CD14-positive monocyte (primary cell): ENCODE measurements at places on chromosomes 1 and 21.

- DNase-seq: no peak
Measured at GRCh38 chr1:232505884-232506283, 124.0 kb downstream of the SIPA1L2 start.

DNA sequence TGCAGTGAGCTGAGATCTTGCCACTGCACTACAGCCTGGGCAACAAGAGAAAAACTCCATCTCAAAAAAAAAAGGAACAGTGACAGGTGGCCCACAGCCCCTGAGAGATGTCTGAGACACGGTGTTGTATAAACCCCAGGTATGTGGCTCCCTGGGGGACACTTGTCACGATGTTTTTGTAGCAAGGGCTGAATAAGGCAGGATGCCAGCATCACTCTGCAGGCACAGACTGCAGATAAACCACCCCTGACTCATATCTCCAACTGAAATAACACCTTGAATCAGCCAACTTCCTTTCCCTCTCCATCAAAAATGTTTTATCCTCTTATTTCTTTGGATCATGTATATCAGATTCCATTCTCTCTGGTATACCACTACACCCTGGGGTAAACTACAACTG lies 52.5 kb downstream of the NMNAT2 start:
- no peak for DNase-seq

- no peak for DNase-seq
Measured at GRCh38 chr1:38662126-38662525, 197.4 kb downstream of the RRAGC start.

GRCh38 chr1:223403184-223403815 lies 10.1 kb downstream of the CCDC185 start:
- no peak for DNase-seq

DNA sequence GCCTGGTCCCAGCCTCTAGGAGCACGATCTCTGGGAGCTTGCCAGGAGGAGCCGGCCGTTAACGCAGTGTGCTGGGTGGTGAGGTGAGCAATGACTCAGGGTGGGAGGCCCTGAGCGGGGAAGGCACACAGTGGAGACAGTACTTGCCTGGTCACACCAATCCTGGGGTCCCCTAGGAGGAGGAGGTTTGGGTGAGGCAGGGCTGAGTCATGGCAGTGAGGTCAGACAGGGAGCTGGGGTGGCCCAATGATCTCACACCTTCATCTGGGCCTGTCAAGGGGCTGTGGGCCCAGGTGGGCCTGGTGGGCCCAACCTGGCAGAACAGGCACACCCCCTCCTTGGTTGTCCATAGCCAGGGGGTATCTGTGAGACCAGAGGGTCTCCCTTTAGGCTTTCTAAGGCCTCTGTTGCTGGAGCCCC lies 8.6 kb upstream of the EDN2 start:
- no peak for DNase-seq

DNA sequence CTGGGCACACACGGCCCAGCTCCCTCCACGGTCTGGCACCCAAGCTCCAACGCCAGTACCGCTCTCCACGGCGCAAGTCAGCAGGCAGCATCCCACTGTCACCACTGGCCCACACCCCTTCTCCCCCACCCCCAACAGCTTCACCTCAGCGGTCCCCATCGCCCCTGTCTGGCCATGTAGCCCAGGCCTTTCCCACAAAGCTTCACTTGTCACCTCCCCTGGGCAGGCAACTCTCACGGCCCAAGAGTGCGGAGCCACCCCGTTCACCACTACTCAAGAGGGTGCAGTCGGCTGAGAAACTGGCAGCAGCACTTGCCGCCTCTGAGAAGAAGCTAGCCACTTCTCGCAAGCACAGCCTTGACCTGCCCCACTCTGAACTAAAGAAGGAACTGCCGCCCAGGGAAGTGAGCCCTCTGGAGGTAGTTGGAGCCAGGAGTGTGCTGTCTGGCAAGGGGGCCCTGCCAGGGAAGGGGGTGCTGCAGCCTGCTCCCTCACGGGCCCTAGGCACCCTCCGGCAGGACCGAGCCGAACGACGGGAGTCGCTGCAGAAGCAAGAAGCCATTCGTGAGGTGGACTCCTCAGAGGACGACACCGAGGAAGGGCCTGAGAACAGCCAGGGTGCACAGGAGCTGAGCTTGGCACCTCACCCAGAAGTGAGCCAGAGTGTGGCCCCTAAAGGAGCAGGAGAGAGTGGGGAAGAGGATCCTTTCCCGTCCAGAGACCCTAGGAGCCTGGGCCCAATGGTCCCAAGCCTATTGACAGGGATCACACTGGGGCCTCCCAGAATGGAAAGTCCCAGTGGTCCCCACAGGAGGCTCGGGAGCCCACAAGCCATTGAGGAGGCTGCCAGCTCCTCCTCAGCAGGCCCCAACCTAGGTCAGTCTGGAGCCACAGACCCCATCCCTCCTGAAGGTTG lies 97.6 kb downstream of the PIK3R3 start:
- DNase-seq: no peak

DNA sequence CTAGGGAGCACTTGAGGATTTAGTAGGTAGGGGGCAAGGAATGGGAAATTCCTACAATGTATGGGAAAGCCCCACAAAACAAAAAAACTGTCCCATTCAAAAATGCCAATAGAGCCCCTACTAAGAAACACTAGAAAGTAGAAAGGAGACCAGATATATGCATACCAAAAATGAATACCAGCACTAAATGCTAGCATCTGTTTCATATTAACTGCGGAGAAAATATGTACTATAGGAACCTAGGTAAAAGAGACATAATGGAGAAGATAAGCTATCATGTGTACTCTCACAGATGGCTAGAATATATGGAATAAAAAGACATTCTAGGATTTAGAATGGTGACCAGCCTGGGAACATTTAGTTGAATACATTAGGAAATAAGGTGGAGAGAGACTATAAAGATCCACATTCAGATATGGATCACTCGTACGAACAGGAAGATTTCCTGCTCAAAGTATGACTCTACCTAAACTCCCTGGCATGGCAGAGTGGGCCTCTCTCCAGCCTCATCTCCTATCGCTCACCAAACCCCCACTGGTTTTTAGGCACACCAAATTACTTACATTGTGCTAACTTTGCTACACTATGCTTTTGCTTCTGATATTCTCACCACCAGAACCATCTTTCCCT lies 18.3 kb downstream of the ZNHIT6 start:
- DNase-seq: no peak

GRCh38 chr1:41576620-41577019 lies 92.1 kb upstream of the EDN2 start:
- DNase-seq: no peak

DNA sequence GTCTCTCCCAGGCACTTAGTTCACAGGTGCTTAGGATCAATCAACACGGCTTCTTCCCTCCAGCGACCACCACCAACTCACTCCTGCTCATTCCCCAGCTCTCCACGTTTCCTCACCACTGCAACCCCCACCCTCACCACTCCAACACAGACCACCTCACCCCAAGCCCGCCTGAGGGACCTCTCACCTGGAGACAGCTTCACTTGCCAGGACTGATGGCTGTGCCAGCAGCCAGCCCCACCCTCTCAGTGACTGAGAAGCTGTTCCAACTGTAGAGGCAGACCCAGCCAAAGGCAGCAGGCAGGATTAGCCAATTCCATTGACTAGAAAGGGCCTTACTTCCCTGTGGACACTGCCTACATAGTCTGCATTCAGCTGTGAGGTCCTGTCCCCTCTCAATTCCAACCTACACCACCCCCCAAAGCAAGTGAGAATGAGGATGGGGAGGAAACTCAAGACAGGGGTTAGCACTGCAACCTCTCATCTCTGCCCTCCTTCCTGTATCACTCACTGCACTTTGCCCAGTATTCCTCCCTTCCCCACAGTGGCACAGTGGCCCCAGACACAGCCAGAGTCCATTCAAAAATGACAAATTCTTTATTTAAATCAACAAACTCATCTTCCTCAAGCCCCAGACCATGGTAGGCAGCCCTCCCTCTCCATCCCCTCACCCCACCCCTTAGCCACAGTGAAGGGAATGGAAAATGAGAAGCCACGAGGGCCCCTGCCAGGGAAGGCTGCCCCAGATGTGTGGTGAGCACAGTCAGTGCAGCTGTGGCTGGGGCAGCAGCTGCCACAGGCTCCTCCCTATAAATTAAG lies 7.6 kb downstream of the TAGLN2 start:
- DNase-seq: no peak

DNA sequence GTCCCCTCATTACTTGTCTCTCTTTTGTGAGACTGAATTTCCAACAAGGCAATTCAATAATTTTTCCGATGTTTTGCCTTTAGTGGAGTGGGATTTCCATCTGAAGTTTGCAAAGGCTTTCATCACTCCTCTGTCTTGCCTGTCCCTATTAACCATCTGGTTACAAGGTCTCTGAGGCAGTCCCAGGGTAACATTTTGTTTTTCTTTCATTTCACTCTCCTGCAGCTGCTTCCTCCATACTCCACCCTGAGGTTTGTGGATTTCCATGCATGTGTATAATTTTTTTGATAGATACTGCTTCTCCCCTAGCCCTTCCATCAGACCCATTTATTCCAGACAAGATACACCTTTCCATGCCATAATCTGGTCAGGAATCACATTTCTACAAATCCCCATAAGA lies 366.8 kb downstream of the PTBP2 start:
- DNase-seq: no peak

GRCh38 chr1:15667362-15667761 lies 16.8 kb upstream of the PLEKHM2 start:
- no peak for DNase-seq

GRCh38 chr21:26844258-26845065 lies 747 bp downstream of the ADAMTS1 start:
- no peak for DNase-seq

- DNase-seq: no peak
Measured at GRCh38 chr1:225464851-225465792, 37.3 kb upstream of the LBR start.

DNA sequence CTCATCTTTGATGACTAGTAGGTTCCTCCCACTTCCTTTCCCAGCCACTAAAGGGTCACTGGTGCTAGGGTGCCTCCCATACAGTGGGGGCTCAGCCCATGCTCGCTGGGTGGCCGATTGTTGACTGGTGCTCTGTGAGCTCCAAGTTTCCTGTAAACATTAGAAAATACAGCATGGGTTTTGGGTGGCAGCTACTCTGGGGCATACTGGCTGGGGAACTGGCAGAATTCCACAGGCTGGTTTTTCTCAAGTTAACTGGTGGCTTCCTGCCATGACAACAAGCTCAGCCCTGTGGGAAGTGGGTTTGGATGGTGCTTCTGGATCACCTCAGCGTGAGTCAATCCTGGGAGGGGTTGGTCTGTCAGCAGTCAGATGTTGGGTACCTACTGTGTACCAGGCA lies 28.7 kb upstream of the CRNN start:
- no peak for DNase-seq

GRCh38 chr21:45160198-45160597 lies 85.8 kb downstream of the ADARB1 start:
- no peak for DNase-seq

DNA sequence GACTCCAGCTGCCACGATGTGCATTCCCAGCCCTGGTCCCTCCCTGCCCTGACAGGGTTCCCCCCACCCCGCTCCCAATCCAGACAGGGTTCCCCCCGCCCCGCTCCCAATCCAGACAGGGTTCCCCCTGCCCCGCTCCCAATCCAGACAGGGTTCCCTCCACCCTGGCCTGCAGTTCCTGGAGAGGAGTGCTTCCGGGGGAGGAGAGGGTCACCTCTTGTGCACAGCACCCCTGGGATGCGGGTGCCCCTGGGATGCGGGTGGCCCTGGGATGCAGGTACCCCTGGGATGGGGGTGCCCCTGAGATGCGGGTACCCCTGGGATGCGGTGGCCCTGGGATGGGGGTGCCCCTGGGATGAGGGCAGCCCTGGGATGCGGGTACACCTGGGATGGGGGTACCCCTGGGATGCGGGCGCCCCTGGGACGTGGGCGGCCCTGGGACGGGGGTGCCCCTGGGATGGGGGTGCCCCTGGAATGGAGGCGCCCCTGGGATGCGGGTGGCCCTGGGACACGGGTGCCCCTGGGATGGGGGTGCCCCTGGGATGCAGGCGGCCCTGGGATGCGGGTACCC lies 36.7 kb upstream of the SLC19A1 start:
- no peak for DNase-seq

DNA sequence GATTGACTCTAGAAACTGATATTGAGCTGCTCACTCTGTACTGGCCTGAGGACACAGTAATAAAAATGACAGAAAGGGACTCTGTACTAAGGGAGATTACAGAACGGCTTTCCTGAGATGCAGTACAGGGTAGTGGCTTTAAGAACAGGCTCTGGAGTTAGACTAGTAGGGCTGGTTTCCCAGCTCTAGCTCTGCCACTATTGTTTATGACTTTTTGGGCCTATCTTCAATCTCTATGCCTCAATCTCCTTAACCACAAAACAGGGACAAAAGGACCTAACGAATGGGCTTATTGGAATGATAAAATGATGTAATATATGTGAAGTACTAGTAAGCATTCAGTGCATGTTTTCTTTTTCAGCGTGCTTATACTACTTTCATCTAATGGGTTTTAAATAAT lies 1.4 kb downstream of the DEPDC1 start:
- no peak for DNase-seq

GRCh38 chr21:38323721-38324531 lies 67.1 kb downstream of the KCNJ15 start:
- DNase-seq: peak; percentile 77

- DNase-seq: no peak
Measured at GRCh38 chr1:151553659-151554058, 13.6 kb downstream of the TUFT1 start.

GRCh38 chr1:196858811-196859210 lies 29.0 kb upstream of the CFHR4 start:
- no peak for DNase-seq

DNA sequence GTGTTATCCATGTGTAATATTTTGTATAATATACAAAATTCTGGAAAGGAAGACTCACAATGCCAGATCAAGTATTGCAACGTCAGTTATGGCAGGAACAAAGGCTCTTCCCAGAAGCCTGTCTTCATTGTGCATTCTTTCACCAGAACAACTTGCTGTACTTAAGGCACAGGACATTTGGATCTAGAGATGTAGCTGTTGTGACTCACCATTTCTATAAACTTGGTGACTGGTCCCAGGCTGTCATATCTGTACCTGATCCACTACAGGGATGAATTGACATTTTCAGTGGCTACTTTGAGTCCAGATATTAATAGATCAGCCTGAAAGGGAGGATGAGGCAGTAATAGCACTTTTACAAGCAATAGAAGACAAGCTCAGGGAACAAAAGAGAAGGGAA lies 299.8 kb downstream of the DISC1 start:
- no peak for DNase-seq

- no peak for DNase-seq
Measured at GRCh38 chr1:88060750-88061491, 623.2 kb upstream of the PKN2 start.

GRCh38 chr1:117580436-117580835 lies 25.4 kb upstream of the TENT5C start:
- DNase-seq: no peak

- no peak for DNase-seq
Measured at GRCh38 chr21:36891692-36892091, 74.8 kb downstream of the HLCS start.

DNA sequence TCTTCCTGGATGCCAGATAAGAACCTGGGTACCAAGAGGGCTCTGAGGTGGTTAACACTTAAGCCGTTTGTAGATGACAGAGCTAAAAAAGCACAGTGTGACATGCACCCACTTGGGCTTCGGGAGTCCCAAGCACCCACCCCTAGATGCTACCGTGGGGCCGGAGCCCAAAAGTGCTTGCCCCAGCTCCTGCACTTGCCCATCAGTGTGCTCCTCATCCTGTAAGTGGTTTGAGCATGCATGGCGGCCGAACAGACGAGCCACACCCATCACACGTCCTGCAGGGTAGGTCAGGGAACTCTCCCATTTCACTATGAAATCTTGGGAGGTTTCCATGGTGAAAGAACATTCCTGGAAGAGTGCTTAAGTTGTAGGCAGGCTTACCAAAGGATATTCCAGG lies 158.9 kb upstream of the TNR start:
- no peak for DNase-seq

GRCh38 chr1:39631361-39632322 lies 7.8 kb downstream of the HEYL start:
- DNase-seq: no peak
